ENCODE measurements at places on chromosomes 3 and 15. TPM values are rescaled to one million over a fixed set of nuclear protein-coding genes. Genes with fewer than 3 reads are reported as not detected.

The ITPR1 gene
- total RNA-seq = 55.5 TPM

The PLSCR5 gene
- total RNA-seq = not detected

The GRAMD2A gene
- 26.7 TPM for total RNA-seq

DNA sequence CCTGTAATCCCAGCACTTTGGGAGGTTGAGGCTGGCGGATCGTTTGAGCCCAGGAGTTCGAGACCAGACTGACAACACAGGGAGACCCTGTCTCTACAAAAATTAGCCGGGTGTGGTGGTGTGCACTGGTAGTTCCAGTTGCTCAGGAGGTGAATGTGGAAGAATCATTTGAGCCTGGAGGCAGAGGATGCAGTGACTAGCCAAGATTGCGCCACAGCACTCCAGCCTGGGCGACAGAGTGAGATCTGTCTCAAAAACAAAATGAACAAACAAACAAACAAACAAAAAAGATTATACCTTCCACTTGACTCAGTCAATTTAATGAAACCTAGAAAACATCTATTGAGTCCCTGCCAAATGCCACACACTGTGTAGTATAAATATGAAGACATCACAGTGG is 30.5 kb upstream of the PHLDB2 start:
- H3K27ac ChIP-seq = no peak overlapping the region
- H3K36me3 ChIP-seq = no peaks in the 10 kb centered on the region
- no peaks in the 10 kb centered on the region for H3K4me1 ChIP-seq
- no peak overlapping the region for H3K4me3 ChIP-seq
- no peak for DNase-seq

DNA sequence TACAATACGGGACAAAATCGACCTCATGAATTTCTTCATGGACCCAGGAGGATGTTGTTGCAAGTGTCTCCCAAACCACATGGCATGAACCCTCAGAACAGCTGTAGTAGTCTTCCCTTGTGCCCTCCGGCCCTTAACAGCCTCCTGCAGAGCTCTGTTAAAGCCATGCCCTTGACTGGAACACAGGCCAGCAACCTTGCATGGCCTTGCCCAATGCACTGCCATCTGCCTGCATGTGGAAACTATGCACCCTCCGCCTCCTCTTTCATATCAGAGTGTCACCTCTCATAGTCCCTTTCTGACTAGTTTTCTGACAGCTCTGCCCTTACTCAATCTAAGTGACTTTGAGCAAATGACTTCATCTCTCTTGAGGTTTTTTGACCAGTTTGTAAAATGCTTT is 39.4 kb upstream of the TRIM71 start:
- no peaks in the 10 kb centered on the region for H3K27me3 ChIP-seq
- H3K27ac ChIP-seq = no peak overlapping the region
- H3K4me3 ChIP-seq = no peak overlapping the region
- H3K4me1 ChIP-seq = peaks cover 7% of the 10 kb centered on the region
- peaks cover 13% of the 10 kb centered on the region for H3K36me3 ChIP-seq

- no peak overlapping the region for H3K4me3 ChIP-seq
- no peak for DNase-seq
- no peak overlapping the region for H3K27ac ChIP-seq
- H3K4me1 ChIP-seq = no peaks in the 10 kb centered on the region
- no peaks in the 10 kb centered on the region for H3K27me3 ChIP-seq
Measured at GRCh38 chr3:60333710-60334109, 917.5 kb downstream of the FHIT start.

DNA sequence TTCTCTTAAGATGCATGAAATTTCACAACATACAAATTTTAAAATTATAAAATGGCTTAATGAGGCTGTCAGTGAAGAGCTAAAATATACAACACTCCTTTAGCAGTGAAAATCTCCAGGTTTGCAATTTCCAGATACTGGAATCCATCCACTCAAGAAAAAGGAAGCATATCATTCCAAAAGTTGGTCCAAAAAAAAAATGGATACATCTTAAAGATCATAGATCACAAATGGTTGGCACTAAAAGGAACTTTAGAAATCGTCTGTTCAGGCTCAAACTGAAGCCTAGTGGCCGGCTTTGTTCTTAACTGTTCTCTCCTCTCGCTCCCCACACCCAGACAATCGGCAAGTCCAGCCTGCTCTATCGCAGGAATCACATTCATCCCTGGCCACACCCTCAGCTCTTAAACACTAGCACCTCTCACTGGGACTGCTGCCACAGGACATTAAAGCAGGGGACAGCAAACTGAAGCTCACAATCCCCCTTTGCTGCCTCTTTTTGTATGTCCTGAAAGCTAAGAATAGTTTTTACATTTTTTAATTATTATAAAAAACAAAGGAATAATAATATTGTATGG is 130.3 kb upstream of the CDIN1 start:
- no peak overlapping the region for H3K4me3 ChIP-seq
- no peaks in the 10 kb centered on the region for H3K27me3 ChIP-seq
- DNase-seq = no peak
- H3K36me3 ChIP-seq = no peaks in the 10 kb centered on the region

DNA sequence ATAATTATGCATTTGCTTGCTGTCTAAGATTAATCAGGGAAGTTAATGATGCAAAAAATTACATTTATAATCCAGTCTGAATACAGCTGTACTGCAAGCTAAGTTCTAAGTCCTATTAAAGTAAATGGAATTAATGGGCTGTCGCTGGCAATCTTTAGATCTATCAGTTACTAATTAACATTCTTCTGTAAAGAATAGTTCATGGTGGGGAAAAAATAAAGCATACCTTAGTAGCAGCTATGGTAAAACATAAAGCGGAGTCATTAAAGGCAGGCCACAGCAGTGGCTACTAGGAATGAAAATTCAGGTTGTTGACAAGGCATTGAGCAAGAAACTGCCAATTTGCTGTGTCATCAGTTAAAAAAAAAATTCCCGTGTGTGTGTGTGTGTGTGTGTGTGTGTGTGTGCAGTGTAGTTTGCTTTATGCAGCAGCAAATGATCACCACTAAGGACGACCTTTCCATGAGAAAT is 129.8 kb downstream of the ZNF385D start:
- H3K27me3 ChIP-seq = no peaks in the 10 kb centered on the region
- no peaks in the 10 kb centered on the region for H3K36me3 ChIP-seq

DNA sequence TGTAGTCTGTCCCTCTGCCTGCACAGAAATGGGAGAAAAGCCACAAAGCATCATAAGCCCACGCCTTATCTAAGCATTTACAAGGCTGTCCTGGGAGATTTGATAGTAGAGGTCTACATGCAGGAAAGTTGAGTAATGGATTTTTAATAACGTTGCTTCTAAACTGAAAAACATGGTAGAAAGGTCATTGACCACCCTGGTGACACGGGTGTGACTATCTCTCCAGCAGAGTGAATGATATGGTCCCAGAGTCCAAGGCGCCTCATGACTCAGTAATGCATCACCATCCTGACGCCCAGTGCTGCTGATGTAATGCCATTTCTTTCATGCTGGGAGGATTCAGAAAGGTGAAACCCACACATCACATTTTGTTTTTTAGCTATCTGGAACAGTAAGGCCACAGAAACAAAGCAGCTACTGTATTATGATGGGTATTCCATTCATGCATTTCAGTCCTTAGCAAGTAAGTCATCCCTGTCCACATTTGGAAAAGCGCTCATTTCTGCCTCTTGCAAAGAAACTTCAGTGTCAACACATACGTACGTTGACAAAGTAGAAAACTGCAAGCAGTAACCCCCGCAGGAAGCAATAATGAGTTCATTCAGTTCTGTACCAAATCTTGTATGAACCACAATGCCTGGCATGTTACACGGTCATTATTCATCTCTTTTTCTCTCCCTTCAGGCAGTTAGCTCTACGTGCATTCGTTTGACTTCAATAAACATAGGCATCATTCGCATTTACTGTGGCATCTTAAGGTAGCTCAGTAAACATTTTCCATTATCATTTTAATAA is 483.5 kb downstream of the GABRG3 start:
- no peaks in the 10 kb centered on the region for H3K36me3 ChIP-seq
- no peak overlapping the region for H3K4me3 ChIP-seq
- H3K4me1 ChIP-seq = no peaks in the 10 kb centered on the region
- H3K27me3 ChIP-seq = no peaks in the 10 kb centered on the region

- no peak overlapping the region for H3K4me3 ChIP-seq
- H3K4me1 ChIP-seq = peaks cover 14% of the 10 kb centered on the region
- no peak for DNase-seq
- H3K27ac ChIP-seq = peak overlapping the region; percentile 72
- no peaks in the 10 kb centered on the region for H3K36me3 ChIP-seq
- H3K27me3 ChIP-seq = no peaks in the 10 kb centered on the region
Measured at GRCh38 chr3:113276751-113277080, 65.4 kb downstream of the BOC start.

GRCh38 chr15:38690216-38690615 is 125.6 kb upstream of the RASGRP1 start:
- no peaks in the 10 kb centered on the region for H3K27me3 ChIP-seq
- no peak overlapping the region for H3K27ac ChIP-seq
- no peaks in the 10 kb centered on the region for H3K36me3 ChIP-seq
- H3K4me1 ChIP-seq = no peaks in the 10 kb centered on the region
